ENCODE measurements at places on chromosomes 16 and 17.

GRCh38 chr16:22098405-22099255 lies 6.3 kb downstream of the VWA3A start:
- no peaks in the 10 kb centered on the region for H3K36me3 ChIP-seq
- no peak for DNase-seq
- H3K4me1 ChIP-seq = peaks cover 5% of the 10 kb centered on the region

DNA sequence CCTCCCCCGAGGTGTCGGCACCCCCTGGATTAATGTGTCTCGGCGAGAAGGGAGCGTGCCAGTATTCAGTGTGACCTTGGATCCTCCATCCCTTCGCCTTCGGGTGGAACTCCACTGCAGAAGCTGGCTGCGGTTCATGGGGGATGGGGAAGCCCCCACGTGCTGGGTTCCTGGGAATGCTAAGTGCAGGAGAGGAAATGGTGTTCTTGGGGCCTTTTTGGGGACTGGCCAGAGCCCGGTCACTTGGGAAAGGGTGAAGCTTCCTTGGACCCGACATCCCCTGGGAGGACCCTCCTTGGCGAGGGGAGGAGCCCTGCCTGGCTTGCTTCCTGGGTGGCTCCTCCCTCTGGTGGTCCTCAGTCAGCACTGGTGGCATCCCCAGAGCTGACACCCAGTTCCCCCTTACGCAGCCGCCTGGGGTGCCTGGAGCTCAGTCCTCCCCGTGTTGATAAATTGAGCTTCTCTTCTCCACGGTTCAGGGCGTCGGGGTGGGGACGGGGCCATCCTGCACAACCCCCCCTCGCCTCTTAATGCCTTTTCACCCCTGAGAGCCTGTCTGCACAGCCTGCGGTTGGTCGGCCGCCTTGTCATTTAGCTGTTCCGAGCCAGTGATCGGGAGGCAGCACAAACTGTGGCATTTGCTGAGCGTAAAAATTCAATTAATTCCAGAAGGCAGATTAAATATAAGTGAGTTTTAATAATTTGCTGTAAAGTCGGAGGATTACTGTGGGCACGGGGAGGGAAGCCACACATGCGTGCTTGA lies 30.7 kb upstream of the GSE1 start:
- H3K4me1 ChIP-seq = no peaks in the 10 kb centered on the region
- H3K27ac ChIP-seq = no peak overlapping the region
- H3K4me3 ChIP-seq = no peak overlapping the region
- no peaks in the 10 kb centered on the region for H3K36me3 ChIP-seq

DNA sequence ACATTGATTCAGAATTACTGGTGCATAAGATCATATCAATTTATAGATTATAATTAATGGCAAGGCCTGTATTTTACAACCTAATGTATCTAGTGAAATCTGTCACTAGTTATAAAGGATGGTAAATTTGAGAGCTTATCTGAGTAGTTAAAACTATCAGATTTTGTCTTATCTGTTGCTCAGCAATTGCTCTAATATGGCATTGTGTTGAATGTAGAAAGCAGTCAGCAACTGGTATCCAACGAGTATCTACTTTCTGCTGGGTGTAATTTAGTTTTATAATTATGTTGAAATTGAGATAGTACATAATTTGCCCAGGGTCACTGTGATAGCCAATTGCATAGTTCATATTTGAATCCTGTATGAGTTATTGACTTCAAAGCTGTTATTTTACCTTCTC lies 1005.7 kb downstream of the CDH11 start:
- no peak overlapping the region for H3K27ac ChIP-seq
- DNase-seq = no peak
- H3K36me3 ChIP-seq = no peaks in the 10 kb centered on the region
- no peaks in the 10 kb centered on the region for H3K4me1 ChIP-seq
- no peak overlapping the region for H3K4me3 ChIP-seq

GRCh38 chr16:50152351-50152806 lies 727 bp upstream of the TENT4B start:
- H3K4me3 ChIP-seq = peak overlapping the region; percentile 79
- peaks cover 10% of the 10 kb centered on the region for H3K36me3 ChIP-seq
- H3K27me3 ChIP-seq = no peaks in the 10 kb centered on the region
- H3K27ac ChIP-seq = peak overlapping the region; percentile 91
- H3K4me1 ChIP-seq = peaks cover 34% of the 10 kb centered on the region
- DNase-seq = peak; percentile 93

DNA sequence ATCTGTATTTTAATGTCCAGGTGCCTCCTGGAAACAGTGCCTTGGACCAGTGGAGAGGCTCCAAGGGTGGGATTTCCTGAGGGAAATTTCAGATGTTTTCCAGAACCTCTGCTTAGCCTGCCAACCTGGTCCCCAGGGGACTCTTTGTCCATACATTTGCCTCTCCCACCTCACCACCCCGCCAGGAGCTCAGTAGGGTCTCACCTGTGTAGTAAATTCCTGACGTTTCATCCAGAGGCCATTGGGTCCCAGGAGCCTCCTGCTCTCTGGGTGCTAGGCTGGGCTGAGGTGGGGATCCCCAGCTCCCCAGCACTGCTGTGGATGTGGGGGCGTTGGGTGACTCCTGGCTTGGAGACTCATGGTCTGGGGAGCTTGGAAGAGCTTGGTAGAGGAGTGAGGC lies 2.7 kb downstream of the NLRP1 start:
- H3K4me1 ChIP-seq = peaks cover 62% of the 10 kb centered on the region
- DNase-seq = no peak
- H3K27ac ChIP-seq = no peak overlapping the region
- peaks cover 52% of the 10 kb centered on the region for H3K36me3 ChIP-seq

- H3K4me3 ChIP-seq = no peak overlapping the region
- H3K4me1 ChIP-seq = peaks cover 17% of the 10 kb centered on the region
- peaks cover 3% of the 10 kb centered on the region for H3K27me3 ChIP-seq
- no peak for DNase-seq
Measured at GRCh38 chr17:32801193-32801592, 75.7 kb downstream of the MYO1D start.

- H3K4me1 ChIP-seq = peaks cover 9% of the 10 kb centered on the region
- no peaks in the 10 kb centered on the region for H3K27me3 ChIP-seq
- DNase-seq = no peak
- H3K36me3 ChIP-seq = peaks cover 55% of the 10 kb centered on the region
- H3K27ac ChIP-seq = no peak overlapping the region
Measured at GRCh38 chr16:14668556-14669223, 25.4 kb downstream of the PLA2G10 start.

- H3K4me1 ChIP-seq = no peaks in the 10 kb centered on the region
- no peak for DNase-seq
- no peaks in the 10 kb centered on the region for H3K27me3 ChIP-seq
- no peak overlapping the region for H3K4me3 ChIP-seq
- H3K27ac ChIP-seq = no peak overlapping the region
Measured at GRCh38 chr17:78672871-78673371, 95.7 kb upstream of the DNAH17 start.

- DNase-seq = no peak
- no peaks in the 10 kb centered on the region for H3K4me1 ChIP-seq
- H3K27me3 ChIP-seq = peaks cover 22% of the 10 kb centered on the region
- H3K27ac ChIP-seq = no peak overlapping the region
- no peaks in the 10 kb centered on the region for H3K36me3 ChIP-seq
- H3K4me3 ChIP-seq = no peak overlapping the region
Measured at GRCh38 chr16:88363239-88363891, 19.4 kb upstream of the ZNF469 start.

All from activated CD8-positive, alpha-beta memory T cell treated with anti-CD3 and anti-CD28 coated beads, Interleukin-2, amount 10 ng/mL, durations not matched to agents 7 days and 5 days (primary cell).